ENCODE measurements at places on chromosomes 6 and 20.

DNA sequence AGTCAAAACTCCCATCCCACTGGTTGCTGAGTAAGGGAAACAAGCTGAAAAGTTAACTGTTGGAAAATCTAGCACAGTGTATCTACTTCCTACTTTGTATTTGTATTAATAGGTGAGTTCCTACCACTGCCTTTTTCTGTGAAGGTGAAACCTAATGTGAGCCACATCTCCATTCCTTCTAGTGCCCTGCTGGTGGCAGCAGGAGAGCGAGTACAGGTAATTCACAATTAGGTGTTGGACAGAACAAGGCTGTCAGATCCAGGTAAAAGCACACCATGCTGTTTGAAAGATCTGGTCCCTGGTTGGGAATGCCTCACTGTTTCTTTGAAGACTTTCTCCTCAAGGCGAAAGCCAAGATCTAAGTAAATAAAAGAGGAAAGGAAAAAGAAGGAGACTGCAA, 528.4 kb downstream of the PKHD1 start:
- DNase-seq = no peak

GRCh38 chr20:9054176-9054575, 14.7 kb upstream of the PLCB4 start:
- no peak for DNase-seq

DNA sequence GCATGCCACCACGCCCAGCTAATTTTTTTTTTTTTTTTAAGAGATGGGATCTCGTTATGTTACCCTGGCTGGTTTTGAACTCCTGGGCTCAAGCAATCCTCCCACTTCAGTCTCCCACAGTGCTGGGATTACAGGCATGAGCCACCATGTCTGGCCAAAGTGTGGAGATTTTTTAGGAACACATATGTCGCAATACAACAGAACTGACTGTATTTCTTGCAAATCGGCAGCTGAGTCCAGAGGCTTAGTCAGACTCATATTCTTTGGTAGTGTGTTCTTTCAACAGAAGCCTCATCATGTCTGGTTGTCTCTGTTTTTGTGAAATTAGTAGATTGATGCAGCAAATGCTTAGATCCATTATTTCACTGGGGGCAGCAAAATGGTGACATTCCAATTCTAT, 23.9 kb upstream of the CD164 start:
- no peak for DNase-seq

DNA sequence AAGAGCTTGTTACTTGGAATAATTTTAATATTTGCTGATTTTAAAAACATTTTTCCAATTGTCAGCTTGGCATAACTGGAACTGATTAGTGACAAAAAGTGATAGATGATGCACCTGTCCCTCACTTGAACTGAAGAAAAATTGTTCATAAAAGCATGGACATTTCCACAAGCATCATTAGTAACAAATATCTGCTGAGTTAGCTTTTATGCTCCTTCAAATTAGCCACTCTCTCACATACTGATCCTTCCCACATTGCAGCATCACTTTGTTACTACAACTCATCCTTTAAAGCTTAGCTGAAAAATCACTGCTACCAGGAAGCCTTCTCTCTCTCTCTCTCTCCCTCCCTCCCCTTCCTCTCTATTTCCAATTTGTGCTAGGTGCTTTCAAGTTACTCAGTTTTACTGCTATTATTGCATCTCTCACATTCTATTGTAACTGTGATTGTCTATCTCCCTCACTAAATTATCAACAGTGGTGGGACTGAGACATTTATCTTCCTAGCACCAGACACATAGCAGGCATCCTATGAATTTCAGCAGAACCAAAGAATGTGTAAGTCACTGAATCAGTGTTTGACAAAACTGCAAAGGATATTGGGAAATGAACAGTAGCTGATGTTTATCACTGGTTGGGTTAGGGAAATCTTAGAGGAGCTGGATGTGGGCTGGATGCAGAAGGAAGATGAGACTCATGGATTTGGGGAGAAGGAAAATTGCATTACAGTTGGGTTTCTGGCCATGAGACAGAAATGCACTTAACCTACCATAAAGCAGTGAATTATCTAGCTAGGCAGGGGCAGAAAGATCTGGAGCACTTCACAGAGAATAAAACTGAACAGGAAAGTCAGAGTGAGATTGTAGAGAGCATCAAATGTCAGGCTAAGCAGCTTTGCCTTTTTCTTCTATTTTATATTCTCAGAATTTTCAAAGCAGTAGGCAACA, 128.4 kb upstream of the PLN start:
- no peak for DNase-seq

GRCh38 chr20:3699037-3699436, 13.4 kb downstream of the SIGLEC1 start:
- no peak for DNase-seq

DNA sequence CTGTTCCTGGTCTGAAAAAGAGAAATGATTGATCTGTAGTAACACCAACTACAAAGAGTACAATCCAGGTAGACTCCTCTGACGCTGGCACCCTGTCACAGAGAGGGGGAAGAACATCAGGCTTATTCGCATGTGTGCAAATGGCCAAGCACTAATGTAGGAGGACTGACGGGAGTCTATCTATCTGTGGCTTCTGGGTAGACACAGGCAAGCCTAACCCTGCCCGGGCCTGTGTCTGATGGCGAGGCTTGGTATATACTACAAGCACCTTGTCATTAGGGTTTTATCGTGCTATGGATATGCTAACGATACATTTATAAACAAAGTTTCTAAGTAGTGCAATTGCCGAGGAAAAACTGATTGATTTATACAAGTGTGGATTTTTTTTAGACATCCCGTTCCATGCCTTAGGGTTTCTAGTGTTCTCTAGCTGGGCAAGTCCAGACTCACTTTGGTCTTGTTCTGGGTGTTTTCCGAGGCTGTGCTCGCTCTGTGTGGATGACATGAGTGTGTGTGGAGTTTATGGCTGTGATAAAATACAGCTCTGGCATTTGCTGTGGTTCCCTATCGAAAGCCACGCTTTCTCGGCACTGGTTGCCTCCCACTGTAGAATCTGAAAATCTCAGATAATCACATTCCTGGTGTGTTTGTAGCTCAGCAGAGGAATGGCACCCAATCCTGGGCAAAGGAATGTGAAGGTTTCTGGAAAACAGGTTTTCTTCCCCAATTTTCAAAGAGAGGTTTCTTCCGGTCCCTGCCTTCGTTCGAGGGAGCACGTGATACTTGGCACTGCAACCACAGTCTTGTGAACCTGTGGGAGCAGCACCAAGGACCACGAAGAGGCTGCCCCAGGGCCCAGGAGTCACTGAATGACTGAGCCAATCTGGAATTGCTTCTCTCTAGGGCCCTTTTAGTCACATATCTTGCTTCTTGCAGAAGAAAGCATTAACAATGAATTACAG, 67.5 kb upstream of the EDN1 start:
- no peak for DNase-seq

- DNase-seq = no peak
Observed at GRCh38 chr6:147310521-147310920, 106.3 kb downstream of the STXBP5 start.

DNA sequence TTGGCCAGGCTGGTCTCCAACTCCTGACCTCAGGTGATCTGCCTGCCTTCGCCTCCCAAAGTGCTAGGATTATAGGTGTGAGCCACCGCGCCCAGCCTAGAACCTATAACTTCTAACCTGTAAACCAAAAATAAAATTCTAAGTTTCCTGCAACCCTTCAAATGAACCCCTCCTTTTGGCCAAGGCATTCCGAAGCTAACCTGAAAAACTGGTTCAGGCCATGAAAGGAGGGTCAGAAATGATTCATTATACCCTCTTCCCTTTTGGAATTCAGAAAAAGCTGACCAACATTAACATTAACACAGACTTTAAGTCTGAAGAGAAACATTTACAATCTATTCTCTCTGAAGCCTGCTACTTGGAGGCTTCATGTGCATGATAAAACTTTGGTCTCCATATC, 165.1 kb downstream of the TINAG start:
- DNase-seq = no peak

- no peak for DNase-seq
Observed at GRCh38 chr20:62437927-62438326, 10.6 kb upstream of the RBBP8NL start.

DNA sequence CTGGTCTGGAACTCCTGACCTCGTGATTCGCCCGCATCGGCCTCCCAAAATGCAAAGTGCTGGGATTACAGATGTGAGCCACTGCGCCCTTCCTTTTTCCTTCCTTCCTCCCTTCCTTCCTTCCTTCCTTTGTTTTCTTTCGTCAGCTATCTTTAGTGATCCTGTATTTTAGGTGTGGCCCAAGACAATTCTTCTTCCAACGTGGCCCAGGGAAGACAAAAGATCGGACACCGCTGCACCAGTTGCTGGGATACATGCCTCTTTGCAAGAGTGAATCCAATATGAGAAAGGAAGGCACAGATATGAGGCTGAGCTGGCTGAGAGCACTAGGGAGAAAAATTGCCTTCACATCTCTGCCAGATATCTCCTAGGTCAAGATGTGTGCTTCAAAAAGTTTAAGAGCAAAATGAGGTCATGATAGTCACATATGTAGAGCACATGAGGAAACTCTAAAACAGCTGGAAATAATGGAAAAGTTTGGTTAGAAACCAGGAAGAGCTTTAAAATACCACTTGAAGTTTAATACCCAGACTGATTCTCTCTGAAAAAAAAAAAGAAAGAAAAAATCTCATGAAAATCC, 41.8 kb downstream of the OR2B2 start:
- no peak for DNase-seq

DNA sequence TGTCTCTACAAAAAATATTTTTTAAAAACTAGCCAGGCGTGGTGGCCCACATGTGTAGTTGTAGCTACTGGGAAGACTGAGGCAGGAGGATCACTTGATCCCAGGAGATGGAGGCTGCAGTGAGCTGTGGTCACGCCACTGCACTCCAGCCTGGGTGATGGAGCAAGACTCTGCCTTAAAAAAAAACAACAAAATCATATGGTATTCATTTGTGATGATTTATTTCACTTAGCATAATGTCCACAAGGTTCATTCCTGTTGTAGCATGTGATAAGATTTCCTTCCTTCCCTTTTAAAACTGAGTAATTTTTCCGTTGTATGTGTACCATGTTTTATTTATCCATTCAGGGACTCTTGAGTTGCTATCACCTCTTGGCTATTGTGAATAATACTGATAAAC, 26.2 kb downstream of the TMEM170B start:
- DNase-seq = no peak

DNA sequence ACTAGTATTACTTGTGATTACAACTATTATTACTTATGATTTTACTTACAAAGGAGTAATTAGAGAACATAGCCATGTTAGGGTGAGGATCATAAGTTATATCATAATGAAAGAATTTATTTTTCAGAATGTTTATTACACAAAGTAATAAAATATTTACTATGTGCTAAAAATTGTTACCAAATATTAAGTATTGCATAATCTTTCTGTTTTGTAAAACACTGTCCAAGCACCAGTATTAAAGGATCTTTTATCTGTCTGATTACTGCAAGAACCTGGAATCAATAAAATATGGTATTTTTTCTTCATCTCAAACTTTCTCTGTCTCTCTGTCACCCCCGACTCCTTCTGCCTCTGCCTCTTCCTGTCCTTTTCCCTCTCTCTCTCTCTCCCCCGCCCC, 250.1 kb downstream of the BCKDHB start:
- no peak for DNase-seq

DNA sequence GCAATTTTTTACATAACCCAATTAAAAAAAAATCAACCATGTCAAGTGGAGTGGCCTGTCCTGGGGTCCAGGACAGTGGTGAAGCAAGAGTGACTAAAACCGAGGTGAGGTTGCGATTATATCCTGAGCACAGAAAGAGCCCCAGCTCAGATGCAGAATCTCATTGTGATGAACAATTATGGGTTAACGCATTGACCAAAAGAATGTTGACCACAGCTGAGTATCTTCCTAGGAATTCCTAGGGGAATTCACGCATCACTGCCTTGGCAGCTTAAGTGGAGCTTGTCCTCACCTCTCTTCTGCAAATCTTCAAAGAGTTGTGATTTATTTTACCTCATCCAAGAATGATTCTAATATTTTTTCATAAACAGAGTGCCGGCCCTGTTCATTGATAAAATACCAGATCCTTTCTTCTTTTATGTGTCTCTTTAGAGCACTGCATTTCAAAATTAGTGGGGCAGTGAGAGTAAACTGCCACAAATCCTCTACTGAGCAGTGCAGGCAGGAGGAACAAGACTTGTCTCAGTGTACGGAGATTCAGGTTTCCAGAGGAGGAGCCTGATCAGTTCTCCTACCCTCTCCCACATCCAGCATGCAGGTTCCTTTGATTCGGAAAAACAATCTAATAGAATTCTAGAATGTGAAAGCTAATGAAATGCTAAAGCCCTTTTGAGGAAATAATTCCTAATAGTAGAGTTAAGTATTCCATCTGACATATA, 60.1 kb upstream of the ZNF184 start:
- no peak for DNase-seq

DNA sequence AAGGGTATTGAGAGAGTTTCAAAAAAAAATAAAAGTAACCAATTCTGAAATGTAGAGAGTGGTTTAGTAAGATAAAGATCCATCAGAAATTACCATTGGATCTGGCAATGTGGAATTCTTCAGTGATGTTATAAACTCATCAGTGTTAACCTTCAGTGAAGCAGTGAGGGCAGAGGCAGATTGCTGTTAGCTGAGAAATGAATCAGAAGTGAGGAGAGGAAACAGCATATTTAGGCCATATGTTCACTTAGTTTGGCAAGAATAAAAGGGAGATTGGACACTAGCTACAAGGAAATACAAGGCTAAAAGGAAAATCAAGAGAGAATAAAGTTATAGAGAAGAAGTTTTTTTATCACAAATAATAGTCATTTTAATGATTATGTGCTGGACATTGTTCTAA, 9.6 kb downstream of the KCNQ5 start:
- no peak for DNase-seq

DNA sequence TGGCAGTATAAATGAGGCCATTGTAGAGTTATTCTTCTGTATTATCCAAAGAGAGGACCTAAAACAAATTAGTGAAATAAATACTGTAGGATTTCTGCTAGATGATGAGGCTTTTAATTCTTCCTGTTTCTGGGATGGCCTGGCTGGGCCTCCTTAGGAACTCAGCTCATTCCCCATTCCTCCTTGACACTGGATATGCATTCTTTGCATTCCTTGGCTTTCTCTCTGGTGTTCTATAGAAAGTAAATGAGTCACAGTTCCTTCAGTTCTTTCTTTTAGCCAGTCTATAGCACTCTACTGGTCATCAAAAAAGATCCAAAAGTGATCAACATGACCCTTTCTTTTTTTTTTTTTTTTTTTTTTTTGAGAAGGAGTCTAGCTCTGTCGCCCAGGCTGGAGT, 8.6 kb downstream of the OR10C1 start:
- no peak for DNase-seq

DNA sequence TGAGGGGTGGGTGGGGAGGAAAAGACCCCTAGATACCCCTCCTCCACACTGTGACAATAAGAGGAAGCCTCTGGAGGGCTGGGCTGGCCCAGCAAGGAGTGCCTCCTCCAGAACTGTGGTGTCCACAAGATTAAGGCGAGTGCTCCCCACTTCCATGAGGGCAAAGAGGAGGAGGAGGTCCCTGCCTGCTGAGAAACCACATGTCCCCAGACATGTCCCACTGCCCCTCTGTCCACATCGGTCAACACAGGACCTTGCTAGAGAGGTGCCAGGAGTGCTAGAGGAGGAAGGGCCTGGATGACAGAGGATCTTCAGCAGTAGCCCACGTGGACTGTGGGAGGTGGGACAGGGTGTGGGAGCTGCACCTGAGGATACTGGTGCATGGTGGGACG, 3.1 kb downstream of the RAET1G start:
- DNase-seq = no peak

- no peak for DNase-seq
Observed at GRCh38 chr6:169176361-169176991, 77.2 kb downstream of the THBS2 start.
